Left forelimb (tissue), 1 donor: ENCODE measurements at places on chromosomes 2 and 18.
A peak's percentile ranks its signal among the peaks of the same experiment; 100 is the strongest.

- no peak for DNase-seq
Measured at GRCh38 chr18:48133671-48134251, 203.3 kb upstream of the SMAD2 start.

DNA sequence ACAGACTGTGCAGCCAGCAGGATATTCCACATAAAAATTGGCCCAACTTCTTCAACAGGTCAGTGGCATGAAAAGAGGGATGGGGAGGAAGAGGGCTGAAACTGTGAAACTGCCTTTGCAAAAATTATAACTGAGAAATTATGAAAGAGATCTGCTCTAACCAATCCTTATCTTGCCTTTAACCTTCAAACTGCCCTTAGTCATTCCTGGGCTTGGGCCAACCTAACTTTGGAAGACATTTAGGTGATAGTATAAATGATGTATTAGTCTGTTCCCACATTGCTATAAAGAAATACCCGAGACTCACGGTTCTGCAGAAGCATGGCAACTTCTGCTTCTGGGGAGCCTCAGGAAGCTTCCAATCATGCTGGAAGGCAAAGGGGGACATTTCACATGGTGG lies 74.5 kb downstream of the RPL31 start:
- DNase-seq: no peak

GRCh38 chr2:182014284-182014683 lies 28.6 kb downstream of the PPP1R1C start:
- no peak for DNase-seq

- no peak for DNase-seq
Measured at GRCh38 chr2:1990151-1990589, 245.9 kb upstream of the PXDN start.

DNA sequence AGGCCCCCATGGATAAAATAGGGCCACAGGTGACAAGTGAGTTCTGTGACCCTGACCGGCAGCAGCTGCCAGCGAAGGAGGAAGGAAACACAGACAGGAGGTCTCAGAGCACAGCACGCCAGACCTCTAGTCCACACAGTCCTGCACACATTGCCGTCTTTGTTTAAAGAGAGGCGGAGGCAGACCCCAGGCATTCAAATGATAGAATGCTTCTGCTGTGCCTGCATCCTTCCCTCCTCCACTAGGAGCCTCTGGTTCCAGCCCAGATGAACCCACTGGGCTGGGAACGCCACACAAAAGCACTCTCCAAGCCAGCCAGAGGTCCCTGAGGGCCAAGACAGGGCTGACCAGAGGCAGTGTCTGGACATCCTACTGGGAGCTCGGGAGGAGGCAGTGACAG lies 118.7 kb downstream of the KLHL29 start:
- DNase-seq: no peak

- no peak for DNase-seq
Measured at GRCh38 chr2:38765149-38765548, 12.9 kb upstream of the GEMIN6 start.

DNA sequence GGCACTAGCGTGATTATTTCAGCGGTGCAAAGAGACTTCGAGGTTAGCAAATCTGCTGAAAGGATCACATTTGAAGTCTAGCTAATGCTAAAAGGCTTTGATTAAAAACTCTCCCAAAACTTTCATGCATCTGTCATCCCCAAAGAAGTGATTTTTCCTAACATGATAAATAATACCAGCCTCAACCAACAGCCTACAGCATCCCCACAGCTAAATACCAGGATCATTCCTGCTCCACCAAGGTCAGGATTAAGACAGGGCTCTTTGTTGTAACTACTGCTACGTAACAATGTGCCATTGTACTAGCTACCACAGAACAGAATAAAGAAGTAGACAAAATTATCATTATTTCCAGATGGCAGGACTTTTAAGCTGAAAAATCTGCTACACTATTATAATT lies 1.6 kb downstream of the OR6B3 start:
- no peak for DNase-seq

- DNase-seq: no peak
Measured at GRCh38 chr2:169649278-169649677, 44.9 kb downstream of the CFAP210 start.

- DNase-seq: no peak
Measured at GRCh38 chr2:215699700-215700538, 264.1 kb upstream of the FN1 start.

DNA sequence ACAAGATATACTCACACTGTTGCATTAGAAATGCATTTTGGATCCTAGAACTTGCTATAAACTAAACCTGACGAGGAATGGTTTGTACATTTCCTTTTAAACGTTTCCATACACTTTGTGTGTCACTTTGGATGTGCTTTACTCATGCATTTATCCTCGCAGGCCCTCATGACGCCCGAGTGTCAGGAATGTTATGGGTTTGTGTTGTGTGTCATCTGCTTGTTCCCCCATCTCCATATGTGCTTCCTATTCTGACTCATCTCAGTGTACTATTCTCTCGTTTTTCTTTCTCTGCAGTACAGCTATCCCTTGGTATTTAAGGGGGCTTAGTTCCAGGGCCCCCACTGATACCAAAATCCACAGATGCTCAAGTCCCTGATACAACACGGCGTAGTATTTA lies 121.5 kb upstream of the RASGRP3 start:
- DNase-seq: no peak

DNA sequence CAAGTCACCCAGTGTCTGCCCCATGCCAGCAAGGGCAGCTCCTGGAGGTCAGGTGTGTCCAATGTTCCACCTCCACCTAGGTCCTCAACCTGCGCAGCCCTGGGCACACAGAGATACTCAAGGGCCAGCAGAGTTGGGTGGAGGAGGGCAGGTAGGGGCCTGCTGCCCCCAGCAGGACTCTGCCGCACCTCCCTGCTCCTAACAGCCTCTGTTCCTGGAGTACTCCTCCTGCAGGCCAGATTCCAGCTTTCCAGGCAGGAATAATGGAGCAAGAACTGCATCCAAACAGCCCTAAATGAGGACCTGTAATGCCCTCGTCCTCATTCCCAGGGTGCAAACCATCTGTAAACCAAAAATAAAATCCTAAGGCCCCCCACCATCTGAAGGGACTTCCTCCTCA lies 44.4 kb upstream of the ACAA2 start:
- peak; percentile 31 for DNase-seq

DNA sequence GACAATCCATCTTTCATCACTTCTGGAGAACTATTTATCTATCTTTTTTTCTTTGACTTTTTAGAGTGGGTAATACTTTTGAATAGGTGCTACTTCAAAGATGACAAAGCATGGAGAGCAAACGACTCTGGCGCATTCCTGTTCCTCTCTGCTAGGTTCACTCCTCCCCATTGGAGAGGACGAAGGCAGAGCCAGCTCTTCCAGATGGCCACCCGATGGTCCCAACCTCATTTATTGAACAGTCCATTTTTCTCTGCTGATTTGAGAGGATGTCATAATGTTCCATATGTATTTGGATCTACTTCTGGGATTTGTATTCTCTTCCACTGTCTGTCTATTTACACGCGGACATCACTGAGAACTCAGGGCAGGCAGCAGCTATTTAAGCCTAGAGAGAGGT lies 284.3 kb upstream of the CXCR4 start:
- no peak for DNase-seq

DNA sequence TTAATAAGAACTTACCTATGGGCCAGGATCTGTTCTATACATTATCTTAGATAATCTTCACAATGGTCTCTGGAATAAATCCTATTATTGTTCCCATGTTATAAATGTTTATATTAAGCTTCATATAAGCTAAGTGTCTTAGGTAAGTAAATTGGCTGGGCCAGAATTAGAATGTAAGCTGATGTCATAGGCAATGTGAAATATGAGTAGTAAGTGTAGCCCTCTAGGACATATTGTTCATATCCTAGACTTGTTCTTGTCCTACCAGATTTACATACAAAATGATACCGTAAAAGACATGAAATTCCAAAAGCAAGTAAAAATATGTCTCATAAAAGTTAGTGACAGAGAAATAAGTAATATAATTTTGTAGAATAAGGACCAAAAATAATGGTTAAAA lies 89.9 kb downstream of the CDH19 start:
- DNase-seq: no peak
